ENCODE measurements at places on chromosomes 7 and 10.

- no peak for DNase-seq
These were observed 536.5 kb downstream of the PTPRN2 start for GRCh38 chr7:158050978-158051651.

- DNase-seq: no peak
These were observed 23.7 kb downstream of the ATAD1 start for GRCh38 chr10:87794285-87794684.

GRCh38 chr7:100722480-100723212, 2.4 kb downstream of the EPO start:
- no peak for DNase-seq

DNA sequence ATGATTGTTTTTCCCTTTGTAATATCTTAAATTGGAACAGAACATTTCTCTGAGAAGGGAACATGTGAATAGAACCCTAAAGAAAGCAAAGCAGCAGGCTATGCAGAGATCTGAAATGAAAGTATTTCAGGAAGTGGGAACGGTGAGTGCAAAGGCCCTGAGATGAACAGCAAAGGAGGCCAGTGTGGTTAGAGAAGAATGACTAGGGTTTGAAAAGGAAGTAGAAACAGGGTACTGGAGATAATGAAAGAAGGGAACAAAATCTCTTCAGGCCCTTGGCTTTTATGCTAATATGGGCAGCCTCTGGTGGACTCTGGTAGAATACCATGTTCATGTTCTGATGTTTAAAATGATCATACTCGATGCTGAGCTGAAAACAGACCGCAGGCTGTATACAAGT, 22.2 kb downstream of the ARHGAP21 start:
- peak; percentile 15 for DNase-seq

- DNase-seq: no peak
These were observed 49.0 kb downstream of the SKAP2 start for GRCh38 chr7:26815426-26815825.

DNA sequence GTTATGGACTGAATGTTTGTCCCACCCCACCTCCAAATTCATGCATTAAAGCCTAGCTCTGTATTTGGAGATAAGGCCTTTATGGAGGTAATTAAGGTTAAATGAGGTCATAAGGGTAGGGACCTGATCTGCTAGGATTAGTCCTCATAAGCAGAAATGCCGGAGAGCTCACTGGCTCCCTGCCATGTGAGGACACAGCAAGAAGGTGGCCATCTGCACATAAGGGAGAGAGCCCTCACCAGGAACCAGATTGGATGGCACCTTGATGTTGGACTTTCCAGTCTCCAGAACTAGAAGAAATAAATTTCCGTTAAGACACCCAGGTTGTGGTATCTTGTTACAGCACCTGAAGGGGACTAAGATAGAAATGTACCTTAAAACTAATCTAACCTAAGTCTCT, 816.1 kb upstream of the C7orf33 start:
- DNase-seq: no peak

DNA sequence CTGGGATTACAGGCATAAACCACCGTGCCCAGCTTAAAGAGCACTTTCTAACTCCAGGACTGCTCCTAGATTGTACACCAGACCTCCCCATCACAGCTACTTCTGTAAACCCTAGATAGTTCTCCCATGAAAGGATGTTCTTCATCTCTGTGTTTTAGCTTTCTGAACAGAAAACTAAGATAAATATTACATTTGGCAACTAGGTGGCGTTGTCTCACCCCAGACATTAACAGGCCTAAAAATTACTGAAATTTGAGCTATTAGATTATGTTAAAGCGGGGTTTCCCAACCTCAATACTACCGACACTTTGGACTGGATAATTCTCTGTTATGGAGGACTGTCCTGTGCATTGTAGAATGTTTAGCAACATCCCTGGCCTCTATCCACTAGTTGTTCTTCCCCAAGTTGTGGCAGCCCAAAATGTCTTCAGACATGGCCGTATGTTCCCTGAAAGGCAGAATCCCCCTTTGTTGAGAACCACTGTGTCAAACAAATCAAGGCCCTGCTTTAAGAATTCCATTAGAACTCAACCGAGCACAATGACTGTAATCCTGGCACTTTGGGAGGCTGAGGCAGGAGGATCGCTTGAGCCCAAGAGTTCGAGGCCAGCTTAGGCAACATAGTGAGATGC, 19.1 kb downstream of the ATOH7 start:
- DNase-seq: no peak

GRCh38 chr10:97042716-97043562, 142.8 kb downstream of the SLIT1 start:
- DNase-seq: no peak

- no peak for DNase-seq
These were observed 50.0 kb upstream of the SHH start for GRCh38 chr7:155862123-155862892.
